ENCODE measurements at places on chromosomes 13 and 19. TPM values are rescaled to one million over a fixed set of nuclear protein-coding genes. Genes with fewer than 3 reads are reported as not detected.

MCOLN1 gene
- polyA plus RNA-seq = 32.8 TPM

GRCh38 chr13:72657379-72657778 is 70.0 kb downstream of the MZT1 start:
- H3K27ac ChIP-seq = no peak overlapping the region
- no peaks in the 10 kb centered on the region for H3K4me1 ChIP-seq
- H3K4me3 ChIP-seq = no peak overlapping the region

- H3K4me3 ChIP-seq = peak within 1 kb of the TSS; percentile 60
- H3K27me3 ChIP-seq = peaks cover 38% of the 10 kb centered on the region
- no peak within 1 kb of the TSS for H3K27ac ChIP-seq
- peak; percentile 19 for DNase-seq
- H3K4me1 ChIP-seq = peaks cover 28% of the 10 kb centered on the region
- peaks cover 9% of the 10 kb centered on the region for H3K36me3 ChIP-seq
Measured at GRCh38 chr19:3606690-3607289, at the start of gene TBXA2R. TBXA2R (minus strand) TSS chr19:3606875; CDS start chr19:3600634, 6,241 bp downstream.

DNA sequence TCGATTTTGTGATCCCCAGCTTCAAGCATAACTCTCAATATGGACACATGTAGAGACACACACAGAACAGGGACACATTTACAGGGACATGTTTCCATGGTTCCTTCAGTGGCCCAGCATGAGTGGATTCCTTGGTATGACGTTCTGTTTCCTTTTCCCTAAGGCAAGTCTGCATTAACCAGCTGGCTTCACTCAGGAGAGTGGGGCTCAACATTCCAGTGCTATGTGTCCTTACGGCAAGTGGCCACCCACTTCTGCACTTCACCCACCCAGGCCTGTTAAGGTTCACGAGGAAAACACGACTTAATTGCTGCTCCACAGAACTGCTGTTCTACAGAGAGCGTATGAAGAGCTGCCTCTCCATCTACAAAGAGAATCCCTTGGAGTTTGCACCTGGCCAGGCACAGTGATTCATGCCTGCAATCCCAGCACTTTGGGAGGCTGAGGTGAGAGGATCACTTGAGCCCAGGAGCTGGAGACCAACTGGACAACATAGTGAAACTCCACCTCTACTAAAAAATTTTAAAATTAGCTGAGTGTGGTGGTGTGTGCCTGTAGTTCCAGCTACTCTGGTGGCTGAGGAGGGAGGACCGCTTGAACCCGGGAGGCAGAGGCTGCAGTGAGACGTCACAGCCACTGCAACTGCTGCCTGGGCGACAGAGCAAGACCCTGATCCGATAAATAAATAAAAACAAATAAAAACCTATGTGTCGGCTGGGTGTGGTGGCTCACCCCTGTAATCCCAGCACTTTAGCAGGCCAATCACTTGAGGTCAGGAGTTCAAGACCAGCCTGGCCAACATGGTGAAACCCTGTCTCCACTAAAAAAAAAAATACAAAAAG is 32.5 kb downstream of the BRD4 start:
- peak overlapping the region; percentile 71 for H3K27ac ChIP-seq
- DNase-seq = no peak
- H3K36me3 ChIP-seq = peaks cover 11% of the 10 kb centered on the region
- H3K4me1 ChIP-seq = peaks cover 45% of the 10 kb centered on the region
- no peak overlapping the region for H3K4me3 ChIP-seq
- no peaks in the 10 kb centered on the region for H3K27me3 ChIP-seq

GRCh38 chr13:112469071-112469745 is 93.1 kb downstream of the SPACA7 start:
- no peaks in the 10 kb centered on the region for H3K27me3 ChIP-seq
- DNase-seq = no peak
- H3K4me3 ChIP-seq = no peak overlapping the region
- no peaks in the 10 kb centered on the region for H3K4me1 ChIP-seq

DNA sequence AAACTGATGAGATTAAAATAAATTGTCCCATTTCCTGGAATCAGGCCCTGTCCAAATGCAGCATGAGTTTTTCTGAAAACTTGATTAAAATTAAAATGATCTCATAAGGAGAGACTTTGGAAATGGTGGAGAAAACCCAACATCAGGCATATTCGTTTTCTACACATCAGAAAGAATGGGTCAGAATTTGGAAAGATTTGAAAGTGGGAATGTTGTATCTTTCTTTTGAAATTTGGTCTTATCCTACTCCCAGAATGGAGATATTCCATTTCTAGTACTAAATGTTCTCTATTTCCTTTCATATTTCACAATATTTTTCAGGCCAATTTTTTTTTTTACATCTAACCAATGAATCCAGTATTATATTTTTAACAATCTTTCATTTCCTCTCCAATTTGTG is 223.9 kb upstream of the RXFP2 start:
- no peak overlapping the region for H3K4me3 ChIP-seq
- H3K27me3 ChIP-seq = no peaks in the 10 kb centered on the region
- DNase-seq = no peak
- no peak overlapping the region for H3K27ac ChIP-seq
- H3K4me1 ChIP-seq = no peaks in the 10 kb centered on the region

DNA sequence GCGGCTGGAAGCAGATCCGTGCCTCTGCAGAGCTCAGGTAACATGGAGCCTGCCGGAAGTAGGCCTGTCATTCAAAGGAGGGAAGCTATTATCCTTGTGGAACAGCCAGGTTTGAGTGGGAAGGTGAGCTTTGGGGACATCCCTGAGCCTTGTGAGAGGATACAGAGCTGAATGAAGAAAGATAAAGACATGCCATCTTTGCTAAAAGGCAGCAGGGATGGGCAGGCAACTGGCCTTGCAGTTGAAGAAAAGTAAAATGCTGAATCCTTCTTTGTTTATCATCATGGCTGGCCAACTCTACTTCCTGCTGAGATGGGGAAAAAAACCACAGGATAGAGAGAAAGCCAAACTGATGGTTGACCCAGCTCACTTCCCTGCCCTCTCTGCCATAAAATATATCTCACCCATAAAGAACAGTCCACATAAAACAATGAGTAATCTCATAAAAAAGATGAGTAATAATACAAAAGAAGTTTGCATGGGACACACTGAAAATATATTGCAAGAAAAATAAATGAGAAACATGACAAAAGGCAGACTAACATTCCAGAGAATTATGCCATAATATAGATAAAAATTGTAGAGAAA is 226.3 kb downstream of the DLEU7 start:
- H3K36me3 ChIP-seq = no peaks in the 10 kb centered on the region
- H3K27me3 ChIP-seq = no peaks in the 10 kb centered on the region
- peaks cover 6% of the 10 kb centered on the region for H3K4me1 ChIP-seq
- no peak overlapping the region for H3K4me3 ChIP-seq
- no peak overlapping the region for H3K27ac ChIP-seq

- no peaks in the 10 kb centered on the region for H3K27me3 ChIP-seq
- H3K4me3 ChIP-seq = no peak overlapping the region
- no peak overlapping the region for H3K27ac ChIP-seq
- no peaks in the 10 kb centered on the region for H3K4me1 ChIP-seq
- DNase-seq = no peak
Measured at GRCh38 chr13:72763411-72763810, 18.3 kb downstream of the DIS3 start.

- H3K4me1 ChIP-seq = no peaks in the 10 kb centered on the region
- H3K27me3 ChIP-seq = no peaks in the 10 kb centered on the region
- no peak for DNase-seq
- no peak overlapping the region for H3K27ac ChIP-seq
- no peaks in the 10 kb centered on the region for H3K36me3 ChIP-seq
Measured at GRCh38 chr13:75055296-75055695, 426.7 kb downstream of the TBC1D4 start.

Data from CD14-positive monocyte (primary cell).